Brain pericyte (primary cell): ENCODE measurements at places on chromosomes 16 and 17.

GRCh38 chr17:63381101-63381729 is 64.9 kb downstream of the CYB561 start:
- DNase-seq: no peak

- DNase-seq: no peak
Measured at GRCh38 chr17:2634361-2634960, 41.0 kb downstream of the PAFAH1B1 start.

- no peak for DNase-seq
Measured at GRCh38 chr16:69563605-69564580, 1.9 kb upstream of the NFAT5 start.

GRCh38 chr17:14959106-14959648 is 305.9 kb downstream of the PMP22 start:
- no peak for DNase-seq

DNA sequence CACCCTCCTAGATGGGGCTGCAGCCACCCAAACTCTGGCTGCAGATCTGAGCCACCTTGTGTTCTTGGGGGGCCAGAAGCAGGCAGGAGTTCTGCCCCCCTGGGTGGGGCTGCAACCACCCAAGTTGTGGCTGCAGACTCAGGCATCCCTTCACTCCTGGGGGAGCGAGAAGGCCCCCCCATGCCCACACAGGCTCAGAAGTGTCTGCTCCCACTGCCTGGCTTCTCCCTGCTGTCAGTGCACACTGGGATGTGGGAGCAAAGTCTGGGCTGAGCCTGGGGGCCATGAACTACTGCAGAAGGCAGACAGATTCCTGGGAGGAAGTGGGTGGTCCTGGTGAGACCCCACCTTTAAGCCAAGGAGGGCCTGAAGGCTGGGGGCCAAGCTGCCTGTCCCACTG is 13.0 kb downstream of the MT1X start:
- no peak for DNase-seq

GRCh38 chr16:85678821-85679220 is 9.9 kb downstream of the GINS2 start:
- no peak for DNase-seq

DNA sequence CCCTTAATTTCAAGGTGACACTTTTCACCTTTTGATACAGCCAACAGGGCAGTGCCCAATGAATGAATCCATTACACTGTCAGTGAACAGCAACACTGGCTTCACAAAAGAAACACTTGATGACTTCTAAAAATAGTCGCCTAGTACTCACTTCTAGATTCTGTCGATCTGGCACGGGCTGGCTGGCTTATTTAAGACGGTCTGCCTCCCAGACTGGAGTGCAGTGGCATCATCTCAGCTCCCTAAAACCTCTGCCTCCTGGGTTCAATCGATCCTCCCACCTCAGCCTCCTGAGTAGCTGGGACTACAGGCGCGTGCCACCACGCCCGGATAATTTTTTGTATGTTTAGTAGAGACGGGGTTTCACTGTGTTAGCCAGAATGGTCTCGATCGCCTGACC is 1.9 kb downstream of the NDUFAB1 start:
- no peak for DNase-seq

- DNase-seq: no peak
Measured at GRCh38 chr16:55809386-55809785, 23.5 kb downstream of the CES1 start.

DNA sequence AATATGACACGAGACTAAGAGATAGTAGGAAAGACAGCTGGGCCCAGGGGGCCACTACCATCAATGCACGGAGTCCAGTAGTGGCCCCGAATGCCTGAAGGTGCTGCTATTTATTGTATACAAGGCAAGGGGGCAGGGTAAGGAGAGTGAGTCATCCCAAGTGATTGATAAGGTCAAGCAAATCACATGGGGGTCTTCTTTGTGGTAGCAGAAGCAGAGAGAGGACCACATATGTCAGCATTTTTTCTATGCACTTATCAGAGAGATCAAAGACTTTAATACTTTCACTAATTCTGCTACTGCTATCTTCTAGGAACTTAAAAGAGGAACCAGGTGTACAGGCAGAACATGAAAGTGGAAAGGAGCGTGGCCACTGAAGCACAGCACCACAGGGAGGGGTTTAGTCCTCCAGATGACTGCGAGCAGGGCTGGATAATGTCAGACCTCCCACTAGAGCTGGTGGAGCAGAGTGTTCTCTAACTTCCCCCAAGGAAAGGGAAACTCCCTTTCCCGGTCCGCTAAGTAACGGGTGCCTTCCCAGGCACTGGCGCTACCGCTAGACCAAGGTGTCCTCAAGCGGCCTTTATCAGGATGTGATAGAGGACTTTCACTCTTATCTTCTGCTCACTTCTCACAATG is 26.4 kb upstream of the ARL4D start:
- no peak for DNase-seq

DNA sequence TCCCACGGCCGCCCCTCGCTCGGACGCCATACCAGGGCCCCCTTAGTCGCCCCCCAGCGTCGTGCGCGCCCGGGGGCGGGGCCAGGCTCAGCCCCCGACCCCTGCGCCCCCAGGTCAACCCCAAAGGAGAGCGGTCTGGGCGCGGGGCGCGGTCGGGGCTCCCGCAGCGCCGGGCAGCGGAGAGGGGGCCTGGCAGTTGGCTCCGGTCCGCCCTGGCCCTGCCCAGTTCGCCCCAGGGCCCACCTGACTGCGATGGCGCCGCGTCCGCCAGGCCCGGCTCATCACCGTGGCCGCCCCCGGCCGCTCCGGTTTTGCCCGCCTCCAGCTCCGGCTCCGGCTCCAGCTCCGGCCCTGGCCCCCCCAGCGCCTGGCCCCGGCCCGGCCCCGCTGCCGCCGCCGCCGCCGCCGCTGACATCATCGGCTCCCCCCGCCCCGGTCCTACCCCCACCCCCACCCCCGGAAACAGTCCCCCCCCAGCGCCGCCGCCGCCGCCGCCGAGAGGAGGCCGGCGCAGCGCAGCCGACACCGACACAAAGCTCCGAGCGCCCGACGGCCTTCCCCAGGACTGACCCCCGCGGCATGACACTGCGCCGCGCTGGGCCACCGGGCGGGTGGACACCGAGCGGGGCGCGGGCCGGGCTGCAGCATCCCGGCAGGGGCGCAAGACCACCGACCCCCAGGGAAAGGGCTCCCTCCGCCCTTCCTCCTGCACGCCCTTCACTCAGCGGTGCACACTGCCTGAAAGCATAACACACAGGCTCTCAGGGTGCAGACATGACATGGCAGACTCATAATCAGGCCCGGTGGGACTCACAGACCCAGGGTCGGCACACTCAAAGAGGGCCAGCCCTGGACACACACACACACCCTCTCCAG is at the start of gene ZBTB4:
Gene ZBTB4, minus strand, starts transcription at position 419 of the 876 bp plus-strand sequence. CDS start 12,830 bp downstream, outside the sequence.
- no peak for DNase-seq

DNA sequence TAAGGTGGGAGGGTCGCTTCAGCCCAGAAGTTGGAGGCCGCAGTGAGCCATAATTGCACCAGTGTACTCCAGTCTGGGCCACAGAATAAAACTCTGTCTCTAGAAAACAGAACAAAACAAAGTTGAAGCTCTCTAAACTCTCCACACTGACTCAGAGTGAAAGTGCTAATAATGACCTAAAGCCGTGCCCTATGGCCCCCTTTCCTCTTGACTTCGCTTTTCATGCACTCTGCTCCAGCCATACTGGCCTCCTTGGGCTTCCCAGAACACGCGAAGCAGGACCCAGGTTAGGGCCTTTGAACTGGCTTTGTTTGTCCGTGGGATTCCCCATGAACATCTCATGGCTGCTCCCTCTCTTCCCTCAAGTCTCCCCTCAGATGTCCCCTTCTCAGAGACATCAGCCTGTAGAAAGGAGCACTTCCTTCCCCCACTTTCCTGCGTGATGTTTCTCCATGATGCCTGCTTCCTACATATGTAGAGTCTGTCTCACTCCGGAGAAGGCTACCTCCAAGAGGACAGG is 18.6 kb upstream of the SPN start:
- DNase-seq: no peak

DNA sequence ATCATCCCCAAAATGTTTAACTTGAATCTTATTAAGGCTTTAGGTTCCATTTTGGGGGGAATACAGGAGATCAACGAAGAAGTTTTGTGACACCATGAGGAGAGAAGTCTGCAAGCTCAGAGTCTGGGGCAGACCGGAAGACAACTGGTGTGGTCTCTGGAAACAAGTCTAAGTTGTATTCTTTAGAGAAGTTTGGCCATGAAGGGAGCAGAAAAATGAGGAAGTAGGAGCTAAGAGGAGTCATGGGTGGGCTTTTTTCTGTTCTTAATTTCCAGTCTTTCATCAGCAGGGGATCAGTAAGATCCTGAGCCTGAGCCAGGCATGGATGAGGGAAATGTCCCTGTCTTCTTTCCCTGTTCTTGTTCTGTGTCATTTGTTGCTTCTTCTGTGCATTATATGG is 35.8 kb upstream of the NF1 start:
- DNase-seq: no peak

DNA sequence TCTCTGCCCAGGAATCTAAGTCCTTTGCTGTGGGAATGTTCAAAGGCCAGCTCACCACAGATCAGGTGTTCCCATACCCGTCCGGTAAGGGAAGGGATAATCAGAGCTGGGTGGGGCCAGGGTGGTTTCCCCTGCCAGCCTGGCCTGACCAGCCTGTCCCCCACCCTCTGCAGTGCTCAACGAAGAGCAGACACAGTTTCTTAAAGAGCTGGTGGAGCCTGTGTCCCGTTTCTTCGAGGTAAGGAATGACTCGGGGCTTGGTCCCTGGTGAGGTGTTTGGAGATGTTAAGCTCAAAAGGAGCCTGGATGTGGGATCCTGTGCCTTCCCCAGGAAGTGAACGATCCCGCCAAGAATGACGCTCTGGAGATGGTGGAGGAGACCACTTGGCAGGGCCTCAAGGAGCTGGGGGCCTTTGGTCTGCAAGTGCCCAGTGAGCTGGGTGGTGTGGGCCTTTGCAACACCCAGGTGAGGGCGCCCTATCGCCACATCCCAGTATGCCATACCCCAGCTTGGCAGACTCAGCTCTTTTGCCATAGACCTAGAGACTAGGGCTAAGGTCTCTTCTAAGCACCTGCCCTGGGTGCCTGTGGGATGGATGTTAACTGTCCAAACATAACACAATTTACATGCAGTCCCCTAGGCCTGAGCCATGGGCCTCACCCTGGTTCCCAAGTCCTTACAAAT is 997 bp downstream of the ACADVL start:
- DNase-seq: no peak

DNA sequence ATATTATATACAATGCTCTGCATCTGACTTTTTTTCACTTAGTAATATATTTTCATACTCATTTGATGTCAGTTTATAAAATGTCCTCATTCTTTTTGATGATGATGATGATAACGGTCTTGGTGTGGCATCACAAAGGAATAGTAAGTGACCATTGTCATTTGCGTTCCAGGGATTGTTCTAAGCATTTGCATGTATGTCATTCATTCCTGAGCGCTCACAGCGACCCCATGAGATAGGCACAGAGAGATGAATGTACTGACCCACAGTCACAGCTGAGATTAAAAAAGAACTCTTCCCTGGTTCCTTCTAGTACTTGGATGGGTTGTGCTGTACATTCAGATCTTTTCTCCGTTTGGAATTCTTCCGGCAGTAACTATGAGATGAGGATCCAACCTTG is 21.2 kb upstream of the MSI2 start:
- DNase-seq: no peak

DNA sequence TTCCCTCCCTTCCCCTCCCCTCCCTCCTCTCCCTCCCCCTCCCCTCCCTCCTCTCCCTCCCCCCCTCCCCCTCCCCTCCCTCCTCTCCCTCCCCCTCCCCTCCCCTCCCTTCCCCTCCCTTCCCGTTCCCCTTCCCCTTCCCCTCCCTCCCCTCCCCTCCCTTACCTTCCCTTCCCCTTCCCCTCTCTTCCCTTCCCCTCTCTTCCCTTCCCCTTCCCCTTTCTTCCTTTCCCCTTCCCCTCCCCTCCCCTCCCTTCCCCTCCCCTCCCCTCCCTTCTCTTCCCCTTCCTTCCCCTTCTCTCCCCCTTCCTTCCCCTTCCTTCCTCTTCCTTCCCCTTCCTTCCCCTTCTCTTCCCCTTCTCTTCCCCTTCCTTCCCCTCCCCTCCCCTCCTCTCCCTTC is 61.1 kb downstream of the EMP2 start:
- DNase-seq: no peak

DNA sequence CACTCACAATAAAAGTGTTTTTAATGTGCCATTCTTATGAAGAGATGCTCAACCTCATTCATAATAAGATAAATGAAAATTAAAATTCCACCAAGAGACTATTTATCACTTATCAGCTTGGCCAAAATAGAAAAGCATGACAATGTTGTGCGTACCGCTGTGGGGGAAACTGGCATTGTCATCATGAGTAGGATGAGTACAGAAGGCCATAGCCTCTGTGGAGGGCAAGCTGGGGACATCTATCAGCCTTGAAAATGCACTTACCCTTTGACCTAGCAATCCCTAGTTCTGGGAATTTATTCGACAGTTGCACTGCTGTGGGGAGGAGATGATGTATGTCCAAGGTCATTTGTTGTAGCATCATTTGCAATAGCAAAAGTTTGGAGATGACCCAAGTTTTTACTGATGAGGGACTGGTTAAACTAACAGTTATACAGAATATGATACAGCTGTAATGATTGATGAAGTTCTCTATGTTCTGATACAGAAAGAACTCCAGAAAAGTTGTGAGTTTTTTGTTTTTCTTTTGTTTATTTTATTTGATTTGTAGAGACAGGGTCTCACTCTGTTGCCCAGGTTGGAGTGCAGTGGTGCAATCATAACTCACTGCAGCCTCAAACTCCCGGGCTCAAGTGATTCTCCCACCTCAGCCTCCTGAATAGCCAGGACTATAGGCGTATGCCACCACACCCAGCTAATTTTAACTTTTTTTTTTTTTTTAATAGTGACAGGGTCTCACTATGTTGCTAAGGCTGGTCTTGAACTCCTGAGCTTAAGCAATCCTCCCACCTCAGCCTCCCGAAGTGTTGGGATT is 13.7 kb upstream of the PRKCB start:
- no peak for DNase-seq

- no peak for DNase-seq
Measured at GRCh38 chr16:57941016-57941664, 29.8 kb downstream of the CNGB1 start.

GRCh38 chr16:49341706-49342105 is 31.9 kb upstream of the C16orf78 start:
- DNase-seq: no peak

- no peak for DNase-seq
Measured at GRCh38 chr17:7056386-7056785, 12.5 kb upstream of the SLC16A11 start.

GRCh38 chr17:4666296-4666695 is 24.8 kb upstream of the ALOX15 start:
- DNase-seq: no peak
